NCI-H1436 treated with DMSO at 0.1 percent for 48 hours (cell line): ENCODE measurements at places on chromosomes 12 and 14.

GRCh38 chr14:68740788-68741476 is 51.9 kb downstream of the ZFP36L1 start:
- DNase-seq, result no peak

DNA sequence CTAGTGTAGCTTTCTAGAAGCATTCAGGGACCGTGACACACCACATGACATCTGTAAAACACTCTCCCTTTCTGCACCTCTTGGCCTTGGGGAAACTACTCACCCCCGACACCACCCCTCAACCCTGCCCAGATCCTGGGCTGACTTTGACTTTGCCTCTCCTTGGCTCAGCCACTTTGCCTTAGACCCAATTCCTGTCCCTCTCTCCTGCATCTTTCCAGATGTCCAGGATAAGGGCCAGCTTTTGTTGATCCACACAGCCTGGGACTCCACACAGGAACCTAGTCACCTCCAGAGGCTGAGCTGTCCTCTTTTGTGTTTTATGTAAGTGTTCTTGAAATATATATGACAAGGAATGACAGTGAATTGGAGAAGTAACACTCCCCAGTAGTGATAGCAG is 153.7 kb upstream of the PLXNC1 start:
- DNase-seq, result no peak

GRCh38 chr12:58148405-58148804 is 207.0 kb downstream of the ATP23 start:
- no peak for DNase-seq

DNA sequence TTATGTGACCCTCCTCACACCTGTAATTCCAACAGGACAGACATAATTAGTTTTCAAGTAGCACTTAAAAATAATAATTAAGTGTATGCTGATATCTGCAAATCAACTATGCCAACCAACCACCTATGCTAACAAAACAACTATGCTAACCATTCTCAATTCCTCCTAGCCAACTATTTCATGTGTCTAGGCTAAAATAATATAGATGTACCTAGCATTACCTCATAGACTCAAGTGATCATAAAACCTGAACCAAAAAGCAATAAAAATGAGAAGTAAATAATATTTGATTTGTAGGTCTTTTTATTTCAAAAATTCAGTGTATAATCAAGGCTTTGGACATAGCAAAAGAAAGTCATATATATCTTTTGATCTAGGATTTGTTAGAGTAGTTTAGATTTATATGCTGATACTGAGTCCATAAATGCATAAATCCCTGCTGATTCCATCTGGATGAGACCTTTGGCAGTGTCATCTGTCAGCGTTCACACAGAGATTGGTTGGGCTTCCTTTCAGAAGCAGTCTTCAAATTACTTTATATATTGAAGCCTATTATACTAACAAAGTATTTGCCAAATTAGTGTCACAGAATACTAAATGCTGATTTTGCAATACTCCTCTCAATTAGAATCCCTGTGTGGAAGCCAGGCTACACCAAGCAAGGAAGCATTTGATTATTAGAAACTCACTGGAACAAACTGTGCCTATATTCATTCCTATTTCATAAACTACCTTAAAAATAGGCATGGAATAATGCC is 101.4 kb upstream of the PPM1H start:
- no peak for DNase-seq
